NCI-H446 treated with DMSO at 0.1 percent for 48 hours (cell line): ENCODE measurements at places on chromosomes 2 and 18.

GRCh38 chr18:24386681-24387080 is 10.9 kb downstream of the OSBPL1A start:
- DNase-seq = no peak

GRCh38 chr18:79849328-79850207 is 51.8 kb downstream of the KCNG2 start:
- DNase-seq = no peak

GRCh38 chr2:7281231-7282201 is 364.3 kb downstream of the RNF144A start:
- peak; percentile 42 for DNase-seq

DNA sequence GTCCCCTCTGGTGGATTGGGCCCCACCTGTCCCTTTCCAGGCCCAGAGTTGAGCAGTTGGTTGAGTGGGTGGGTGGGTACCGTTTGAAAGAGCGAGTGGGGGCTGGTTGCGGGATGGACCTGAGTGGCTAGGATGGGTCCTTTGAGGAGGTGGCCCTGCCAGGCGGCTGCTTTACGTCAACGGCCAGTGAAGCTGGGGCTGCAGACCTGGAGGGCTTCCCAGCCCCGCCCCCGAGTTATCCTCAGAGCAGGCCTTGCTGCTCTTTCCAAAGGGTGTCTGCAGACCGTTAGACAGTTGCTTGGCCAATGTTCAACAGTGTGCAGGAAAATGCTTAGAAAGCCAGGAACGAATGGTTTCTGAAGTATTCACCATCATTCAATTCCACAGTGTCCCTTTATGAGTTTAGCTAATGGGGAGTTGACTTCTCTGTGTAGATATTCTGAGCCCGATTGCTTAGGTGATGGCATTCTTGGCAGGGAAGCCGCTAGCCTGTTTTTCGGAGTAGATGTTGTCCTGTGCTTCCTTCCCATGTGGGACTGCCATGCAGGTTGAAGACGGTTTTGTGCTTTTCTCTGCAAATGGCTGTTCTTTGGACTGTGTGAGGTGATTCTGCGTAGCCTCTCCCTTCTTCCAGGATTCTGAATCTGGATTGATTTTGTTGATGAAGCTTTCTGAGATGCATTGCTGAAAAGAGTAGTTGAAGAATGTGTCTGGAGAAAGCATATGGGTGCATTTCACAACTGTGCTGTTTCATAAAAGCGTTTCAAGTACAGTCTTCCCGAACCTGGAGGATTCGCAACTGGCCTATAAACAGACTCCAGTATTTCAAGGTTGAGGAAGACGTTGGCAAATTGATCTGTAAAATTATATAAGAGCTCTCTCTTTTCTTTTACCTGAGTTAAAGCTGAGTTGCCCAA is 45.8 kb downstream of the LDLRAD4 start:
- no peak for DNase-seq

- no peak for DNase-seq
These were observed 23.3 kb downstream of the LDLRAD4 start for GRCh38 chr18:13241893-13242175.

DNA sequence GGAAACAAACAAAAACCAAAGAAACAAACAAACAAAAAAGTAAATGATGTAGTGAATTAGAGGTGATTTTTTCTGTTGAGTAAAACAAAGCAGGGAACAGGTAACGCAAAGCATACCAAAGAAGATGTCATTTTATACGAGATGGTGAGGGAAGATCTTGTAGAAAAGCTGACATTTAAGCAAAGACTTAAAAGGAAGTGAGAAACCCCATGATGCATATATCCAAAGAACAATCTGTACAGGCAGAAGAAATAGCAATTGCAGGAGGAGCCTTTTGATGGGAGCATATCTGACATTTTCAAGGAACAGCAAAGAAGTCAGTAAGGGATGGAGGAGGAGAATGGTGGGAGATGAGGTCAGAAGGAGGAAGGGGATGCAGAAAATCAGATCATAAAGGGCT is 63.0 kb downstream of the KIDINS220 start:
- no peak for DNase-seq

DNA sequence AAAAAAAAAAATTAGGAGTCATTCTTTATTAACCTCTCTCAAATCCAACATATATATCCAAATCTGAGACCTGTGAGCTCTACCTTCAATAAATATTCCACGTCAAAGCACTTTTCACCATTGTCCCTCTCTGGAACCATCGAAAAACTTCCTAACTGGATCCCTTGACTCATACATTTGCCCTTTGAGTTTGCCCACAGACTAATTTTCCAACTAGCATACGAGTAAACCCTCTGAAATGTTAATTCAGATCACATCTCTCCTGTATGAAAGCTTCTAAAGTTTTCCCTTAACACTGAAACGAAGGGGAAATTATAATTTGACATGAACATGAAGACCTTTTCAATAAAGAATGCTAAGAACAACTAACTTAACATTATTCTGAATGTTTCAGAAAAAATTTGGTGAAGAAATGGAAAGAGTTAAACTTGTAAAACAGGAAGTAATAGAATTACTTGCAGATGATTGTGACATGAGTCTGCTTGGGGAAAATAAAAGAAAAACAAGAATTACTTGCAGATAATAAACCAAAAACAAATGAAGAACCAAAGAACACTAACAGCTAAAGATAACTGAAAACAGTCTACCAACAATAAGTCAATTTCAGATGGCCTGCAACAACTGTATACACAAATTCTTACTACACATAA is 110.6 kb downstream of the C2orf74 start:
- no peak for DNase-seq

GRCh38 chr2:237408335-237409000 is 5.5 kb downstream of the COL6A3 start:
- DNase-seq = peak; percentile 47

- no peak for DNase-seq
These were observed 199.6 kb downstream of the AFF3 start for GRCh38 chr2:99942561-99943347.

DNA sequence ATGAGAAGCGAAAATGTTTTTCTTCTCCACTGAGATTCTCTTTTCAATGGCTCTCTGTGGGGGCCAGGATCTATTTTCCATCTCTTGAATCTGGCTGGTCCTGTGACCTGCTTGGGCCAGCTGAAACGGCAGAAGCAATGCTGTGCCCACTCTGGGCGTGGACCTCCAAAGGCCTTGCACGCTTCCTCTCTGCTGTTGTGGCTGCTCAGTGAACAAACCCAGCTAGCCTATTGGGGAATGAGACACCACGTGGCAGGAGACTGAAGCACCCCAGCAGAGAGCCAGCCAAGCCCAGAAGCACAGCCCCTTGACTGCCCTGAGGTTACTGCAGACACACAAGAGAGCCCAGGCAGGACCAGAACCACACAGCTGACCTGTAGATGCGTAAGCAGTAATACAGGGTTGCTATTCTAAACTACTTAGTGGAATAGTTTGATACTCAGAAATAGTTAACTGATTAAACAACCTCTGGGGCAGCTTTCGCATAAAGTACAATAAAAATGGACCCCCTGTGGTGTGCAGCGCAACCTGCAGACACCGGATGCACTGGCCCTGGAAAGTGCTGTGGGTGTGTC is 221.7 kb upstream of the SH3BP4 start:
- no peak for DNase-seq

- DNase-seq = no peak
These were observed 56.0 kb downstream of the LIPG start for GRCh38 chr18:49617865-49618264.

DNA sequence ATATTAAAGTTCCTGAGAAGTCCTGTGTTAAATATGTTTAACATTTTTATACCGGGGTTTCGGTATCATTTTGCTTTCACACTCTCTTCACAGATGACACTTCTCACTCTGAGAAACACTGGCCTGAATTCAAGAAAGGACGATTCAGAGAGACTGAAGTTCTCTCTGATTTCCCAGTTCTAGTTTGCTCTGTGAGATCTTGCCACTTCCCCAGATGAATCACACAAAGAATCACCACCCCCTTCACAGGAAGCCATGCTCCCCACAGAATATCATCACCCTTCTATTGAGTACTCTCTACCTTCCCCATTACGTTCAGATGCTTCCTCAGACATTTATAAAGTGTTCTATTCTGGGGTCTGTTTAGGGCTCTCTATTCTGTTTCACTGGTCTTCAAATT is 16.1 kb upstream of the CD207 start:
- DNase-seq = no peak

DNA sequence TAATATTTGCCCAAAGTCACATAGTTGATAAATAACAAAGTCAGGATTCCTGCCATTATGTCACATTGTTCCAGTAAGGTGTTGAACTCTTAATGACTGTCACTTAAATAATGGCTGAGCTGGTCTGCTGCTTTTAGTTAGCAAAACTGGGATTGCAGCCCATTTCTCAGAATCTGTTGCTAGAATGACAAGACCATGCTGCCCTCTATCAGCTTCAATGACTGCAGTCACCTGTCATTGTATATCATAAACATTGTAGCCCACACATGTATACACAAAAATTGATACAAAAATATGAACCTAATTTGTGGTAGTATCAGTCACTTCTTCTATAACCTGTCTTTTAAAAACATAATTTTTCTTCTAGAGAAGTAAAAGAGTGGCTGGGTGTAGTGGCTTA is 121.1 kb downstream of the FAM161A start:
- no peak for DNase-seq

GRCh38 chr2:21233194-21233593 is 109.4 kb downstream of the TDRD15 start:
- DNase-seq = no peak

GRCh38 chr18:21998486-21998885 is 170.9 kb upstream of the GATA6 start:
- no peak for DNase-seq

DNA sequence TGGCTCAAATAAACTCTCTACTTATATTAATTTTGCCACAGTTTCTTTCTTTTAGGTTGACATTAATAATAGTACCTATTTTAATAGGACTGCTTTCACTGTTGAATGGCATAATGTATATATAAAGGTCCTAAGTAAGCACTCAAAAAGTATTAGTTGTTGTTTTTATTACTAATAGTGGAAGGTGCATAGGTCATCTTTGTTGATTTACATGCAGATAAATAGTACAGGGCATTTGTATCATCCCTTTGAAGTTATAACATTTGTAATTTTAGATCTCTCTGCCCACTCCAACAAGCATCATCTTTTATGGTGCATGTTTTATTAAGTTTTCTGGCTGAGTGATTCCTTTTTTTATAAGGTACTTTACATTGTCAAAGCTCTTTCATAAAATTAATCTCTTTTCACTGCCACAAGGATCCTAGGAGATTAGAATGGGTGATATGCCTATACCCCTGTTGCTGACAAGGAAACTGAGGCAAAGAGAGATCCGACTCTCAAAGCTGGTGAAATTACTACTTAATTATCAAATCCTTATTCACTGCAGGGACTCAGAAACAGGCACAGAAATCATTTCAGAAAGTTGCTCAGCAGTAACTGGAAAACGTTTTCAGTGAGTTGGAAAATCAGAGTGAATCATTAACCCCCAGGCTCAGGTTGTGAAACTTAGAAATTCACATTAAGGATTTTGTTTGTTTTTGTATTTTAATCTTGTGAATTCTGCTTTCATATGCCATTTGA is 299.6 kb downstream of the AGPS start:
- no peak for DNase-seq

- DNase-seq = no peak
These were observed 501 bp downstream of the LPIN1 start for GRCh38 chr2:11746807-11747459.

DNA sequence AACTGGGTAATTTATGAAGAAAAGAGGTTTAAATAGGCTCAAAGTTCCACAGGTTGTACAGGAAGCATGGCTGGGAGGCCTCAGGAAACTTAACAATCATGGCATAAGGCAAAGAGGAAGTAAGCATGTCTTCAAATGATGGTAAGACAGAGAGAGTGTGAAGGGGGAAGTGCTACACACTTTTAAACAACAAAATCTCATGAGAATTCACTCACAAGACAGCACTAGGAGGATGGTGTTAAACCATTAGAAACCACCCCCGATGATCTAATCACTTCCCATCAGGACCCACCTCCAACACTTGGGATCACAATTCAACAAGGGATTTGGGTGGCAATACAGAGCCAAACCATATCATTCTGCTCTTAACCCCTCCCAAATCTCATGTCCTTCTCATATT is 34.9 kb downstream of the CFAP210 start:
- no peak for DNase-seq

DNA sequence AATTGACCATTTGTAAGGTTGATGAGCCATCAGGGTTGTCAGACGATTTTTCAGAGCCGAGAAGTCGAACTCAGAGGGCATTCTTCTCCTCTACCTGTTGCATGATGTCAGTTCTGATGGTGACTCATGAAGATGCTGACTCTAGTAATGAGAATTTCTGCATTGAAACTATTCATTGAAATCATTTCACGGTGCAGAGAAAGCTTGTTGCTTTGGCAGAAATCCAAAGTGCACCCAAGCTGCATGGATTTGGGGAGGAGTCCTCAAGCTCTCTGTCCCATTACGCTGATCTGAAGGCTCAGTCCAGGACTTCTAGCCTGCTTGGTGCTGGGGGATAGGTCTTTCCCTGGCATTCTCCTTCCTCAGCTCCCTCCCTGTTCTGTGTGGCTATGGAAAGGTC is 125.7 kb upstream of the PXDN start:
- peak; percentile 6 for DNase-seq

GRCh38 chr2:85377083-85377482 is 22.5 kb downstream of the ELMOD3 start:
- DNase-seq = no peak

- DNase-seq = no peak
These were observed 224.5 kb downstream of the EN1 start for GRCh38 chr2:118622913-118623312.

DNA sequence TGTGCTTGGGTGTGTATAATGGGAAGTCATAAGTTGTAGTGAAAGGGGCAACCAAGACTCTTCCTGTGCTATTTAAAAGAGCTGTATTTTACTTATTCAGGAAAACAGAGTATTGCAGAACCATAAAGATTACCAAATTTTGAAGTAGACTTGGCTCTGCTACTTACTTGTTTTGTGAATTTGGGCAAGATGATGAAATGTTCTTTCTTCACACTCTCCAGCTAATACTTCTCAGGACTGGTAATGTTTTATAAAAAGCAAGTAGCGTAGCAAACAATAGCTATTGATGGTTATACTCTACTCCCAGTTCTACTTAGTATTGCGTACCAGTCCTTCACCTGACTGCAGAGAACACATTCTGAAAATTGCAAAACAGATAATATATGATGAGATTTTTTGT is 374.1 kb downstream of the ARHGAP15 start:
- no peak for DNase-seq

DNA sequence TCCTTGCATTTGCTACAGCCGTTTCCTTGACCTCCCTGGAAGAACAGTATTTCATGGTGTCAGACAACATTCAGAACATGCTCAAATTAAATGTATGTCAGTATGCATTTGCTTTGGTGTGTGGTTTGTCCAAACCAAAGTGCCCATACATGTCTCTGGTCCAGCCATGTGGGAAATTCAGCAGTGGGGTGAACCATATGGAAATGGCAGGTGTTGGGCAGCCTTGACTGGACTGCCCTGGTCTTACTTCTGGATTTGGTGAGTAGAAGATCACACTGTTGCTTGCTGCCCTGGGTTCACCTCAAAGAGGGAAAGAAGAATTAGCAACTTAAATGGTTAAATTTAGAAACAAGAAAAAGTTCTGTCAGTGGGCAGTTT is 84.5 kb downstream of the MSH2 start:
- DNase-seq = no peak
